ENCODE measurements at places on chromosomes 5 and 9. TPM values are rescaled to one million over a fixed set of nuclear protein-coding genes. Genes with fewer than 3 reads are reported as not detected.

Gene PLAC8L1
- total RNA-seq = 0.87 TPM

Gene MTAP
- 44.9 TPM for total RNA-seq

Gene STXBP1
- total RNA-seq = 26.0 TPM

Gene ACOT12
- not detected for total RNA-seq

- DNase-seq = no peak
Observed at GRCh38 chr9:29332789-29333188, 1759.5 kb upstream of the C9orf72 start.

DNA sequence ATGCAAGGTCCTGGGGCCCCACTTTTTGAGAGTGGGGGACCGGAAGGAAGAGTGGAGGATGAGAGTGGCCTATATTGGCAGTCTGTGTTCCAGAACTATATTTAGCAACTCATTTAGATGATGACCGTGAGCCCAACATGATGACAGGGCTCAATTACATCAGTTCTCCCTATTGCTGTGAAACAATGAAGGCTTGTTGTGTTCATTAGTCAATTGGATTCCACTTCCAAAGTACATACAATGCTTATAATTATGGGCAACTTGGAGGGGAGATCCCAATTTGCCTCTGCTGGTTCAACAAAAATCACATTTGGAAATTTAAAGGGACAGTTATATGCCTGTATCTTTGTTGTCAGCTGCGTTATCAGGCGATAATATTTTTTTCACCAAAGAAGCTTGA lies 91.1 kb downstream of the TARS1 start:
- no peak for DNase-seq

GRCh38 chr5:14869668-14870164 lies 1.9 kb downstream of the ANKH start:
- DNase-seq = peak; percentile 44

- no peak for DNase-seq
Observed at GRCh38 chr5:179113945-179114641, 53.9 kb downstream of the ZNF354C start.

DNA sequence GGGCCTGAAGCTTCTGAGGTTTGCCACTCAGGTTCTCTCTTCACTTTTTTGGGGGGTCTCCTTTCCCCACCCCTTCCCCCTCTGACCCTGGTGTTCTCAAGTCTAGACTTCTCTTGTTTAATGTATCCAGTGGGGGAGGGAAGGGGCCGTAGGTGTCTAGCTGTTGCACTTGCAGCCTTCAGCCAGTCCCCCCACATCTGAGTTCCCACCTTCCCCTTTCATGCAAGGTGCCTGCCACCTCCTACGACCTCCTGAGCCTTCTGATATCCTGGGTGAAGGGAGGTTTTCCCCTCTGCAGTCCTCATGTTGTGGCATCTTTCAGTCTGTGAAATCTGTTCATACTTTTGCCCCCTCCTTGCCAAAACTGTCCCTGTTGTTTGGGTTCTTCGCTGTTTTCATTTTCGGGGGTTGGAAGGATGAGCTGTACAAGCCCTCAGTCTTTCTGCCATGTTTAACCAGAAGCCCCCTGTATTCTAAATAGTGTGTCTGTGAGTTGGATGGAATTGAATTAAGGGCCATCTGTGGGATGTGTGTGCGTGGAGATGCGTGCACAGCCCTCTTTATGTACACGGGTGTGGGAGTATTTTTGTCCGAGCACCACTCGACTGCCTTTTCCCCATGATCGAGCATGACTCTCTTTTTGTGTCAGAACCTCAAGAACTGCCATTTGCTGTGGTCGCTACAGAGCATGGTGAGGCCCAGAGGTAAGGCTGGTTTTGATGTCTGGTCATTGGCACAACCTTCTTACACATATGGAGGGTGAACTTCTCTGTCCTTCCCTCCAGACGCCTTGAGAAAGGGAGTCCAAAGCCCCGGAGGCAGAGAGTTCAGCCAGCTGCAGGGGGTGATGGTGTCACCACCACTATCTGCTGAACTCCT lies 23.6 kb downstream of the PRRC2B start:
- DNase-seq = no peak

- no peak for DNase-seq
Observed at GRCh38 chr9:135278586-135278985, 191.1 kb downstream of the OLFM1 start.

DNA sequence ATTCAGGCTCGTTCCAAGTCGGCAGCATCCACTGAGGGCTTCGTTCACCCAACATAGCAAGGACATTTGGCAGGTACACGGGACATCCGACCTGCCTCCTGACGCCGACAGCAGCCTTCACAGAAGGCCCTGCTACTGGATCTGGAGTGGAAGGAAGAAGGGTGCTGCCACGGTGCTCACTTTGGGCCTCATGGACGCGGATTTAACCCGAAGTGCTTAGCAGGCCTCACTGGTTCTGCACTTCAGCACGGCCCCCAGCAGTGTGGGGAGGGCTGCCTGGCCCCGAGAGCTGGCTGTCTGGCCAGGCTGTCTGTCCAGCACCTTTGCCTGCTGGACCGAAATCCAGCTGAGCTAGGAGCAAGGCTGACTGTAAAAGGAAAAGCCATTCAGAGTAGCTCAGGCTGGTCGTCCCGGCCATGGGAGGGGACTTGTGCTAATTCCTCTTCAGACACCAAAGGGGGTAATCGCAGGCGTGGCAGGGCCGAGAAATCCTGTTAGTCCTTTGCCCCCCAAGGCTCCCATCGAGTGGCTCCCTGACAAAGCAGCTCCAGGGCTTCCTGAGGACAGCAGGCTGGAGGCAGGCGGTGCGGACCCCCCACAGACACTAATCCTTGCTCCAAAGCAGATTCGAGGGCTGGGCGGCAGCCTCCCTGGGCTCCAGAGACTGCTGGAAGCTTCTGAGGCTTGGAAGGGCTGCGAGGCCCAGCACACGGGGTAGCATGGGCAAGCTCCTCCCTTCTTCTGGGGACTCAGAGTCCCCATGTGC lies 11.1 kb upstream of the RXRA start:
- DNase-seq = no peak

DNA sequence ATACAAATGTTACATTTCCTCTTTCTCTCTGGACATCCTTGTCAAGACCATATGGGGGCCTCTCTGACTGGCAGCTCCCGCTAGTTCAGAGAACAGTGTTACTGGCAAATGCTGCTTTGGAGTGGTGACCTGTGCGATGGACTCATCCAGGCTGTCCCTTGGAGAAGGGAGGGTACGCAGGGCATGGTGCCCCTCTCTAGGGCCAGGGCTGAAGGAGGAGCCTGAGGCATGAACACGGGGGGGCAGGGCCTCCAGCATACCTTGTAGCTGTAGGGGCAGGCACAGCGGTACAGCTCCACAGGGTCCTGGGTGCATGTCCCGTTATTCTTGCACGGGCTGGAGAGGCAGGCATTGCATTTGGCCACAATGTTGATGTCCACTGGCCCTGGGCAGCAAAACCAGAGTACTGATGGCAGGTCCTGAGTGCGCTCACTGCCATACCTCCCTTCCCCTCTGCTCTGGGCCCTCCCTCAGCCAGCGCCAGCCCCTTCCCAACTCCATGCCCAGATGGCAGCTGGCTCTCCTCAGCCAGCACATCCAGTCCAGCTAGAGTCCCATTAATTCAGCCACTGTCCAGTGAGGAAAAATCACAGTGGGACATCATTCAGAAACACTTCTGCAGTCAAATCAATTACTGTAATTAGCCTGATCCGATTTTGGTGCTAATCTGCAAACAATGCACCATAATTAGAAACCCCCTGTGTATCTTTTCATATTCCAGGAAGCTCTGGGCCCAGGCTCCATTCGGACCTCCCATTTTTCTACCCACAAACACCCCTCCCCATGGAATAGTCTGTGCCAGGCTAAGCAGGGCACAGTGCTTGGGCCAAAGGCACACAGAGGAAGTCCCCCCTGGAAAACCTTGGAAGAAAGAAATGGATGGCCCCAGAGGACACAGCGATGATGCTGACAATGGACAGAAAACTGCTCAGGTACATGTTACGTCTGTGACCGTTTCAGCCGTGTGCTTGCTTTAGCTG lies 128.8 kb upstream of the PANK3 start:
- no peak for DNase-seq

GRCh38 chr9:33721674-33722358 lies 73.5 kb upstream of the PRSS3 start:
- DNase-seq = peak; percentile 86

DNA sequence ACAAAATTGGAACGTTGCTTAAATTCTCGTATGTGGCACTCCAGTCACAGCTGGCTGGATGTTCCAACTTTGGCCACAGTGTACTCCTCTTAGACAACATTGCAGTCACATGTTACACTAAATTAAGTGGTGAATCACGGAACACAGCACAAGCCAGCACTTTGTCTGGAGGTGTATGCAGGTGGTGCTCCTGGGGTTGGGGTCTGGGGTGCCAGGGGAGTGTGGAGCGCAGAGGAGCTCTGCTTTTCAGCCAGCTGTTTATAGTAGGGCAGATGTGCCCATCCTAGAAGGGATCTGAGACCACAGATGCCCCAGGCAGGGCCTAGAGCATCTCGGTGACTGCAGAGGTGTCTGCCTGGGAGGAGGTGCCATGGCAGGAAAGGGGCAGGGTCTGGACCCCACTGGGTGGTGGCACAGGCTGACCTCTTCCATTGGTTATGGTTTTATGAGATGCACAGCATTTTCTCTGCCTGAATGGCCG lies 82.6 kb downstream of the WNK2 start:
- peak; percentile 36 for DNase-seq

DNA sequence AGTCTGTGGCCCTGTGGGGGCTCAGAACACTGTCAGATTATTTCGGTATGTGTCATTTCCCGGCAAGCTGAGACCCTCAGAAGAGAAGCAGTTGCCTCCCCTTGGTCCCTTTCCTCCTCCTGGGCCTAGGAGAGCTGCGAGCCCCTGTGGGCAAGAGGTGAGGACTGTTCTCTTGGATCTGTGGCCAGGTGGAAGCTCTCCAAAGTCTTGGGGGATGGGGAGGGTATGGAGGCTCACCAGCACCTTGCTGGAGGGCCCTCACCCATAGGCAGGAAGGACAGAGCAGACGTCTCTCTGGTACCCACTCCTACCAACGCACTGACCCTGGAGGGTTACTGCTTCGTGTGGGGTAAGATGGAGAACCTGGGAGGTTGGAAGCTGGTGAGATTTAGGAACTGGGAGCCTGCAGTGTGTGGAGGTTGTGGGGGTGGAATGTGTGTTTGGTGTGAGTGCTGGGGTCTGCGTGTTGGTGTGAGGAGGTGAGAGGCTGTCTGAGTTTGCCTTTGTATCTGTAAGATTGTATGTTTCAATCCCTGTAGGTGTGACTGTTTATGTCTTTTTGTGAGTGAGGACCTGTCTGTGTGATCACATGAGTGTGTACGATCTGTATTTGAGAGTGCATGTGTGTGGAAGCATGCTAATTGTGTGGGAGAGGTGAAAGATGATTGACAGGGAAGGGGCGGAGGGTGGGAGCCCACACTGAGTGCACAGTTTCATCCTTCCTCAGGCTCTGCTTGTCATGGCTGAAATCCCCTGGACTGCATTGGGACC lies 52.4 kb upstream of the PSD2 start:
- no peak for DNase-seq

GRCh38 chr5:10581867-10582511 lies 18.1 kb downstream of the ANKRD33B start:
- peak; percentile 33 for DNase-seq
